ENCODE measurements at places on chromosomes 12 and 14.
A peak's percentile ranks its signal among the peaks of the same experiment; 100 is the strongest.

- DNase-seq: no peak
Observed at GRCh38 chr14:23388996-23389395, 12.2 kb downstream of the CMTM5 start.

- no peak for DNase-seq
Observed at GRCh38 chr12:91103624-91104023, 7.7 kb downstream of the LUM start.

GRCh38 chr14:101665478-101666078 is 95.9 kb upstream of the PPP2R5C start:
- peak; percentile 56 for DNase-seq

DNA sequence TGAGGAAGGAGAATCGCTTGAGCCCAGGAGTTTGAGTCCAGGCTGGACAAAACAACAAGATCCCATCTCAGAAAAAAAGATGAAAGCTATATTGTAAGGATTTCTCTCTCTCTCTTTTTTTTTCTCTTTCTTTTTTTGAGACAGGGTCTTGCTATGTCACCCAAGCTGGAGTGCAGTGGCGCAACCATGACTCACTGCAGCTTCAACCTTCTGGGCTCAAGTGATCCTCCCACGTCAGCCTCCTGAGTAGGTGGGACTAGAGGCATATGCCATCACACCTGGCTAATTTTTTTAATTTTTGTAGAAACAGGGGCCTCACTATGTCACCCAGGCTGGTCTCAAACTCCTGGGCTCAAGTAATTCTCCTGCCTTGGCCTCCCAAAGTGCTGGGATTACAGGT is 5.8 kb upstream of the MRPL42 start:
- no peak for DNase-seq

GRCh38 chr12:3493043-3493858 is 2.2 kb downstream of the PRMT8 start:
- DNase-seq: no peak

DNA sequence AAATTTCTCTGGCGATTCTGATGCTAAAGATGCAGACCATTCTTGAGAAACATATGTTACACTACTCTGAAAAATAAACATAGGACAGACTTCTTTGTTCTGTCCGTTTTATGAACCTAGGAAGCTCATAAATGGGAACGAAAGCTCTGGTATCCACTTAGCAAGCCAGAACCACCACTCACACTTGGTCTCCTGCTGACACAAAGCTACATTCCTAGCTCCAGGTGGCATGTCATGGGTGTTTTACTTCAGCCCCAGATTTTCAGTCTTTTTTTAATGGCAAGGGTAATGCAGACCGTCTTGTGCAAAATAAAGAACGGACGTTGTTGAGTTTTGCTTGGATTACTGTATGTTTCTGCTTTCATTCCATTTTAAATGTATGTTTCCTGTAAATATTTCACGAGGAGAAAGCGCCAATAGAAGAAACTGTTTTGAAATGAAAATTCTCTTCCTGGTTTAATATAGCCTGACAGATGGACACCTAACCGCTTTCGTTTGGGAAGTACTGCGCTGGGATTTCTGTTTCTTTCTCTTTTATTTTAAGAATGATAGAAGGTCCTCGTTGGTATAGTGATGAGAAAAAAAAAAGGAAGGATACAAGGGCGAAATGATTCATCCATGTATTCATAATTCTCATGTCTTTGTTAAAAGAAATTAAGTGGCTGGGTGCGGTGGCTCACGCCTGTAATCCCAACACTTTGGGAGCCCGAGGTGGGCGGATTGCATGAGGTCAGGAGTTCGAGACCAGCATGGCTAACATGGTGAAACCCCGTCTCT is 871 bp upstream of the COQ5 start:
- DNase-seq: peak; percentile 59

DNA sequence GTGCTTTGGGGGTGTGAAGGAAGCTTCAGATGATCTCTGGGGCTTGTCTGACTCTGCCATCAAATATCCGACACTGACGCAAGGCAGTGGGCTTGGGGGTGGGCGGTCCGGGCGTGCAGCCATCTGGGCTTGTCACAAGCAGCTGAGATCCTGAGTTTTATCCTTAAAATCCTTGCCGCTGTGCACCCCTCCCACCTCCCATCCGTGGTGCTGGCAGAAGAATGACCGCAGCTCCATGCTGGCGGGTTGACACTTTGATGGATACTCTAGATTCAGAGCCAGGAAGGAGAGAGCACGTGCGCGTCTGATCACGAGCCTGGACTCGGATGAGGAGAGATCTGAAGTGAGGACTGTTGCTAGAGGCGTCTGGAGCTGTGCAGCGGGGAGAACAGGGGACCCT is 3.0 kb downstream of the ZFYVE21 start:
- DNase-seq: no peak

DNA sequence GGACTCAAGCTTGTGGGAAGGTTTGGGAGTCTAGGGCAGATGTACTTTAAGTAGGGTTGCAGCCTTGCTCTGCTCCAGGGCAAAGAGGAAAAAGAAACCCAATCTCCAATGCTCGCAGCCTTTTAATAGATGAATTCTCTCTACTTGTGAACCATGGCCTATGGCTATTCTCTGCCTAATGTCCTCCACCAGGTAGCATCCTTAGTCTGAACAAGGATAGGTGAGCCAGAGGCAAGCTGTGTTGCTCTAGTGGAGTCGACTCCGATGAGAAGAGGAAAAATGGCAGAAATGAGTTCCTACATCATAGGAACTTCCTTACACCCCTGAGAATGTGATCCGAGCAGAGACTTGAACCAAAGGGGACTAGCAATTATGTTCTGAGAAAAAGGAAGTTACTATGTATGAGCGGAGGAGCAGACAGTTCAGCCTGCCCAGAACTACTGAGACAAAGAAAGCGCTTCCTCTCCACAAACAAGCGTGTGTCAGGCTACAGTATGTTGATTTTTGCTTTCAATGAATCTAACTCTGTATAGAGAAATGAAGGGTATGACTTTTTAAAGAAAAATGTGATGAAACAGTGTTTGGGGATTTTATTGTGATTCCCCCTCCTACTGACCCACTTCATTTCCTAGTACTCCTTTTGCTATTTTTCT is 153.6 kb upstream of the ARID2 start:
- DNase-seq: no peak

- no peak for DNase-seq
Observed at GRCh38 chr12:80033448-80033847, 65.9 kb upstream of the OTOGL start.

DNA sequence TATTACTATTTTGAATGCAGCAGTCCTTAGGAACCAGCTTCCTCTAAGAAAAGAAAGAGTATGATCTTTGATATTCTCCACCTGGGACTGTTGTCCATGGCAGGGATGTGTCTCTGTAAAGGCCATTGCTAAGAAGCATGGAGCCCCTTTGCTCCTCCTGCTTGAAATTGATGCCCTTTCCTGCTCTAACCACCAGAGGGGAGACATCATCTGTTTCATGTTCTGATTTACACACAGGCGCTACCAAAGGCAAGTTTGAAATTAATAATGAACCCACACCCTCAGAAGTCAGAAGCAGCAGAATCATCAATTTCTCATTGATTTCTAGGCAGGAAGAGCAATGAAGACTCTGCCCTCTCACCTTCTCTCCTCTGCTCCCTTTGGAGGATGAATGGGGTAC is 253.8 kb downstream of the RMST start:
- DNase-seq: peak; percentile 1

Measured in LNCaP clone FGC (cell line).